ENCODE measurements at places on chromosomes 7 and 10.

- DNase-seq: no peak
These were observed 19.7 kb downstream of the TRDMT1 start for GRCh38 chr10:17181751-17182150.

DNA sequence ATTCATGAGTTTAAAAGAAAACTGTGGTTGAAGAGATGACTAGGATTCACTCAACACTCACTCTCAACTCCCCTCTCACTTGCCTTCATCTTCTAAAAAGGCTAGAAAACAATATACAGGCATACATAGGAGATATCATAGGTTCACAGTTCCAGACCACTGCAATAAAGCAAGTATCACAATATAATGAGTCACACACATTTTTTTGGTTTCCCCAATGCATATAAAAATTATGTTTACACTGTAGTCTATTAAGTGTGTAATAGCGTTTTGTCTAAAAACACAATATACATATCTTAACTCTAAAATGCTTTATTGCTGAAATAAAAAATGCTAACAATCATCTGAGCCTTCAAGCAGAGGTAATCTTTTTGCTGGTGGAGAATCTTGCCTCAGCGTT, 104.9 kb upstream of the PDE1C start:
- no peak for DNase-seq

GRCh38 chr7:81768951-81769778, 682 bp downstream of the HGF start:
- no peak for DNase-seq

- no peak for DNase-seq
These were observed 29.2 kb downstream of the SORBS1 start for GRCh38 chr10:95531994-95532399.

DNA sequence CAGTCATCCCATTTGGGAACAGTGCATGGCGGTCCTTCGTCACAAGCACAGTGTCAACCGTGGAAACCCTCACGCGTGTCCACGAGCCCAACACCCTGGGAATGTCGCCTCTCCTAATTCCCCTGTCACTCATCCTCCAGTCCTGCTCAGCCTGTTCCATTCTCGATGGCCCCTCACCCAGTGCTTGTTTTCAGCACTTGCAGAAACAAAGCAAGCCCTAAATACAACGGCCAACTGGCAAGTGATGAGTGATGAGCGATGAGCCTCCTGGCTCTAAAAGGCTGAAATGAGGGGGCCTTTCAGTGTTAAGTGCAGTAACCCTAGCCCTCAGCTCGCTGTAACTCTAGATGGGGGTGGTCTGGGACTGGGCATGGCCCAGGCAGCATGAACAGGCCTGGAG, 22.6 kb downstream of the NKX2-3 start:
- no peak for DNase-seq

- no peak for DNase-seq
These were observed 34.3 kb upstream of the ADAM12 start for GRCh38 chr10:126422567-126422966.

DNA sequence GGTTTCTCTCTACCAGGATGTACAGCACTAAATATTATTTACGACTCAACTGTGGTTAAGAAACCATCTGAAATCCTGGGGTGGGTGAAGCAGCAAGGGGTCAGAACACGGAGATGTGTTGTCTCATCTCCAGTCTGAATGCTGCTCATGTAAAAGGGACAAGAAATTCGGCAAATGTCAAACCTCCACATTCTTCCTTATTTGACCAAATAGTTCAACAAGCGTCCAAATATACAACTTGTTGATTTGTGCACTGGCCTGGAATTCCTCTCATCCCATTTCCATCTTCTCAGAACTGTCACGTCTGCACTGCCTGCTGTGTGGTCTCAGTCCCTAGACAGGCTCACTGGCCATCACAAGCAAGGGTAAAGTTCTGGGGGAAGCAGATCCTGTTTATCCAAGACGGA, 520.0 kb downstream of the PARD3 start:
- DNase-seq: no peak

DNA sequence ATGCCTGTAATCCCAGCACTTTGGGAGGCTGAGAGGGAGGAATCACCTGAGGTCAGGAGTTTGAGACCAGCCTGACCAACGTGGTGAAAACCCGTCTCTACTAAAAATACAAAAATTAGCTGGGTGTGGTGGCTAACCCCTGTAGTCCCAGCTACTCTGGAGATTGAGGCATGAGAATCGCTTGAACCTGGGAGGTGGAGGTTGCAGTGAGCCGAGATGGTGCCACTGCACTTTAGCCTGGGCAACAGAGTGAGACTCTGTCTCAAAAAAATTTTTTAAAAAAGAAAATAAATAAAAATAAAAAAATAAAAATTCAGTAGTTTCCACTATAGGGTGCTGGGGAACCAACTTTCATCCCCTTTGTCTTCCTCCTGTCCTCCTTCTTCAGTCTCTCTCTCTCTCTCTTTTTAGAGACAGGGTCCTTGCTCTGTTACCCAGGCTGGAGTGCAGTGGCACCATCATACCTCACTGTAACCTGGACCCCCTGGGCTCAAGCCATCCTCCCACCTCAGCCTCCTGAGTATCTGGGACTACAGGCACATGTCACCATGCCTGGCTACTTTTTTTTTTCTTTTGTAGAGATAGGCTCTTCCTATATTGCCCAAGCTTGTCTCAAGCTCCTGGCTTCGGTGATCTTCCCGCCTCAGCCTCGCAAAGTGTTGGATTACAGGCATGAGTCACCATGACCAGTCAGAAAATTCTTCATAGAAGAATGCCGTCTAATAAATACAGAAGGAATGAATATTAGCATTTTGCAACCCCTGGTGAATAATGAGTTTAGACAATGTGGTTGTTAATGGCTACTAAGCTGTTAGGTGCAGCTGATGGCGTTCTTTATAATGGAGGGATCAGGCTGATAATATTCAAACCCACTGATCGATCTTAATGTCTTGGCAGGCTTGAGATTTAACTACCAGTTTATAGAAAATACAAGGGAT, 20.6 kb downstream of the RBM20 start:
- DNase-seq: no peak

DNA sequence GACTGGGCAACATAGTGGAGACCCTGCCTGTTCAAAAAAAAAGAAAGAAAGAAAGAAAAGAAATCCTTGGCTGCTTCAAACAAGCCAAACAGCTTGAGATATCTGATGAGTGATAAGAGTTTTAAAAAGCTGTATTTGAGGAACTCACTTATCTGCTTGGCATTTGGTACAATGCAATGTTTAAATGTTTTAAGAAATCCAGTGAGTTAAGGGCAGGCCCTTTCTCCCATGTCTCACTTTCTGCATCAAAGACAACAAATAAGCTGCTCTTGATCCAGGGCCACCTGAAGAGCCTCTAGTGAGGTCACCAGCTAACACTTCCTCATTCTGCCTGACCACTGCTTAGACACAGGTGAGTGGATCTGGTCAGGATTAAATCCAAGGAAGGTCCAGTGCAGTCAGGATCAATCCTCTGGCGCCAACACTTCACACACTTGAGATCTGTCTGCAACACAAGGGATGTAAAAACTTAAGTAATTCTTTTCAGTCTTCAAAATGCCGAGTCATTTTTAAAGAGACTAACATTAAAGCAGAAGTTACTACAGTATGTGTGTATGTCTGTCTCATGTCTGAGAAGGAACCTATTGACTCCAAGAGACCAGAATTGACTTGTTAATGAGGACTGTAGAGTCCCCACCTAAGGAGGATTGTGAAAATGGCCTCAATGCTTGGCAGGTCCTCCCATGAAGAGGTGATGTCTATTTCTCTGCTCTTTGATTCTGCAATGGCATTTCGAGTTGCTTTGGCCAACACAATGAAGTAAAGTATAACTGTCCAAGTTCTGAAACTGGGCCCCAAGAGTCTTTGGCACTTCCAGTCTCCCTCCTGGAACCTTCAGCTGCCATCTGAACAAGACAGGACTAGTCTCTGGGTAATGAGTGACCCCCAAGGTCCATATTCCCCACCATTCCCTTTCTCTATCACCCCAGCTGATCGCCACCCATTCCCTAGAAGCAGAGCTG, 43.1 kb downstream of the CREB3L2 start:
- DNase-seq: no peak

DNA sequence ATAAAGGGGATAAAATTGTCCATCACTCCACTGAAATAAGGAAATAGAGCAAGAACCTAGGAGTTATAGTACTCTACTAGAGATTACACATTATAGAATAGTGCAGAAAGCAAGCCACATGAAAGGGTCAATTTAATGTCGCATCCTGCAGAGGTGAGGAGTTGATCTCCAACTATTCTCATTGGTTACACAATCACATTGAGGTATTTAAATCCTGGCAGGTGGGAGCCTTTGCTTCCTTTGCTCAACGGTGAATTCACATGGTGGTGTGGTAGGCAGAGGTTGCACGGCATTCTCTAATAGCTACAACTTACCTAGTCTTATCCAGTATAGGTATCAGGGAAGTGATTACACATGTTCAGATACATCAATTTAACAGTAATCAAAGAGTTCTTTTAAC, 198.4 kb upstream of the TCF7L2 start:
- no peak for DNase-seq

- DNase-seq: no peak
These were observed 286.9 kb downstream of the PTEN start for GRCh38 chr10:88150339-88150738.

DNA sequence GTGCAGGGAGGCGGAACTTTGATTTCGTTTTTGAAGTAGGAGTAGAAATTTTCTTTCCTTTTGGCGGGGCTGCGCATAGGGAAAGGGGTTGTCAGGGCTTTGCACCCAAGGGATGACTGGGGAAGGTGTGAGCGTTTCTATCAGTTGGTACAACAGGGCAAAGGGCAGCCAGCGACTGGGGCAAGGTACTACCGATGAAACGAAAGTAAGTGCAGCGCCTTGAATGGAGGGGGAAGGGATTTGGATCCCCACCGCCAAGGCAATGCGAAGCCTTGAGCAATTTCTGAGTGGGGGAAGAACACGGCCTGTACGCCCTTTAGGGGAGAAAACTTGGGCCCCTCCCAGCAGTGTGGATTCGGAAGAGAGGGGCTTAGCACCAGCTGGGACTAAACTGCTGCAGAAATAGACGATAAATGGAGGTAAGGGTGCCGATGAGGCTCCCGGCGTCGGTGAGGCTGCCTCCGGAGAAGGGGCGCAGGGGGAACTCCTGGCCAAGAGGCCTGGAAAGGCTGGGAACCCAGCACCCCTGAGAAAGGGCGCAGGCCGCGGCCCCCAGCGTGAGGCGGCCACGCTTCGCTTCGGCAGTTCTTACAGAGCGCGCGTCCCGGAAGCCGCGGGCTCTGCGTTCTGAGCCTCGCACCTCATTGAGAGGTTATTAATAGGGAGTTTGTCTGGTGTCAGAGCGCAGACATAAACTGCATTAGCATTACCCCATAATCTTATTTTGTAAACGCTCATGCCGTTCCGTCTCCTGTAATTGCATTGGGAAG, 10.0 kb upstream of the TLX1 start:
- DNase-seq: no peak

DNA sequence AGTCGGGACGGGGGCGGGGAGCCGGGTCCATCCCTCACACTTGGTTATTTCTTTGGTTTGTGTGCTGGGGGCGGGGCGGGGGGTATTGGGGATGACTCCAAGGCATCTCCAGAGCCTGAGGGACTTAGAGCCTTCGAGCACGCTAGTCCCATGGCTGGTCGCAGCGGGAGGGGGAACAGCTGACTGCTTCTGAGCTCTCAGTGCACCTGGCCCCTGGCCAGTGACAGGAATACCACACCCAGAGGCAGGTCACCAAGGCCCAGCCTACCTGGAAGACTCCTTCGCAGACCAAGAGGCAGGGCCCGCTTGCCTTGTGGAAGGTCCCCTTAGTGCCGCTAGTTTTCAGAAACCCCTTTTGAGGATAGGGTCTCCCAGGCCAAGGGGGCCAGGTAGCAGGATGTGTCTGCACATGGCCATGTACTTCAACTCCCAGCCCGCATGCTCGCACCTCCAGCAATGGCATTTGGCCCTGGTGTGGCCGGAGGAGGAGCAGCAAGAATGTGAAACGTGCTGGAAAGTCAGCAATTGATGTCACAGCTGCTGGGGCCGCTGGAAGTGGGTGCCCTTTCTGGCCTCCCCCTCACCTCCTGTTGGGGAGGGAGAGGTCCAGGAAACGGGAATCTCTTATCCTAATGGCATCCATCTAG, 40.3 kb downstream of the AGAP3 start:
- peak; percentile 65 for DNase-seq

GRCh38 chr7:105429746-105430612, 41.3 kb upstream of the SRPK2 start:
- peak; percentile 50 for DNase-seq

DNA sequence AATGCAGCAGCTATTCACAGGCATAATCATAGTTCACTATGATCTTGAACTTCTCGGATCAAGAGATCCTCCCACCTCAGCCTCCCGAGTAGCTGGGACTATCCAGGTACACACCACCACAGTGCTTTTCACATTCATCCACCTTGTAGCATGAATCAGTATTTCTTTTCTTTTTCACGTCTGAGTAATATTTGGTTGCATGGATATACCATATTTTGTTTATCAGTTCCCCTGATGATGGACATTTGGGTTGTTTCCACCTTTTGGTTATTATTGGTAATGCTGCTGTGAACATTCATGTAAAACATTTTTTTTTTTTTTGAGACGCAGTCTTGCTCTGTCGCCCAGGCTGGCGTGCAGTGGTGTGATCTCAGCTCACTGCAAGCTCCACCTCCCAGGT, 3.6 kb upstream of the TBC1D12 start:
- DNase-seq: no peak

GRCh38 chr7:26183545-26184280, 16.8 kb downstream of the HNRNPA2B1 start:
- no peak for DNase-seq

- DNase-seq: no peak
These were observed 99.1 kb downstream of the SND1 start for GRCh38 chr7:127751062-127751461.

DNA sequence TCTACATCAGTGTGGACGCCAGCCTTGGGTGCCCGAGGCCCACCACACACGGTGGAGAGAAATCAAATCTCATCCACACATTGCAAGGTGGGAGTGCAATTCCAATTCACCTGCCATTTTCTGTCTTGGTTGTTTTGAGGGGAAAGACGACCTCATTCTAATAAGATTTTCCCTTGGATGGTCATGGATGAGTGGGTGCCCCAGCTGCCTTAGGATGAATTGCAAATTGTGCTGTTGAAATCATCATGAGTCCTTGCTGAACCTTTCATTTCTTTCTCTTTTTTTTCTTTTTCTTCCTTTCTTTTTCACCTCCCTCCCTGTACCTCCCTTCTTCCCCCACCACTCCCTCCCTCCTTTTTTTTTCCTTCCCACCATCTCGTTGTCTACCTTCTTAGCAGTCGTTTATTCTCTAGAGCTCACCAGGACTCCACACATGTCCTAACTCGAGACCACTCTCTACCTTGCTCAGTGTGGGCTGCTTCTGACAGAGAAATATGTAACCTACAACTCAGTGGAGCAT, 266.9 kb upstream of the NFE2L3 start:
- no peak for DNase-seq

- no peak for DNase-seq
These were observed 58.8 kb downstream of the CAV1 start for GRCh38 chr7:116583653-116584052.
